ENCODE measurements at places on chromosomes 3 and 15. TPM values are rescaled to one million over a fixed set of nuclear protein-coding genes. Genes with fewer than 3 reads are reported as not detected.

SLC41A3 gene
- 34.9 TPM for total RNA-seq

PPP1R14D gene
- not detected for total RNA-seq

TM4SF1 gene
- total RNA-seq = 47.9 TPM

P2RY1 gene
- 2.7 TPM for total RNA-seq

TPRA1 gene
- total RNA-seq = 36.3 TPM

NDUFB4 gene
- 127 TPM for total RNA-seq

GRCh38 chr3:169764312-169764881 lies 463 bp downstream of the TERC start:
- ATAC-seq = peak; percentile 57

DNA sequence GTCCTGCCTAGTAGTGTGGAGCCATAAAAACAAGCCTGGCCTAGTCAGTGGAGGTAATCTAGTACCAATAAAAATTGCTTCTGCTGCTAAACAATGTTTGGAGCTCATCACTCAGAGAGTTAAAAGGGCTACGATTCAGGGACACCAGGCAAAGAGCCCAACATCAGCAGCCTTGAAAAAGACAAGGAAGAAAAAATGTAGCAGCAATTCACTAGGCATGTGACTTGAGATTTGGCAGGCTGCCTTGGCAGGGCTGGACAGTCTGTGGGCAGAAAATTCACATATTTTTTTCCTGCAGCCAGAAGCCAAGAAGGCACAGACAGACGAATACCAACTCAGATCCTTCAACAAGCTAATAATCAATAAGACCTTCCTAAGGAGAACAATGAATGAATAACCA lies 47.2 kb downstream of the IGSF11 start:
- peak; percentile 55 for ATAC-seq

GRCh38 chr3:152688313-152688712 lies 146.6 kb upstream of the P2RY1 start:
- no peak for ATAC-seq

DNA sequence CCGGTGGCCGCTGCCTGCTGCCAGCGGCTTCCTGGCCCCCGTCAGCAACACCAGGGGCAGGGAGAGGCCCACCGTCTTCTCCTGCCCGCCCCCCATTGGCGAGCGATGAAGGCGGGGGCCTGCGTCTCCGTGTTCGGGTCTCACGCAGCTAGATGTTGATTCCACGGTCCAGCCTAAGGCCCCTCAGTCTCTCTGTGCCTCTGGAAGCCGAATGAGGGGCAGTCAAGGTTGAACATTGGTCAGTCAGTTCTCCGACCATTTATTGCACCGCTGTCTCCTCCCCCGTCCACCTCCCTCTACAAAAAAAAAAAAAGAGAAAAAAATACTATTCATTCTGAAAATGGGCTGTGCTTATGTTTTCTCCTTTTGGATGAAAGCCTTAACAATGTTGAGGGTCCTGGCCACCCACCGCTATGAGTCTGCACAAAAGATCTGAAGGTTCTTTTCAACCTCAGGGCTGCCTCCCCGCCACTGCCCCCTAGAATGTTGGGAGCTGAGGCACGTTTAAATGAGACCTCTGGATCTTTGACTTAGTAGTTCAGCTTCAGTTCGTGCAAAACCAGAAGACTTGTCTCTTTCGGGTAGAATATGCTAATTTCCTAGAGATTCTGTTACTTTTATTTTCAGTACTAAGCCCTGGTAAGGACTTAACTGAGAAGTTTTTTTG lies 736 bp downstream of the IREB2 start:
- no peak for ATAC-seq
